ENCODE measurements at places on chromosomes 1 and 21.

DNA sequence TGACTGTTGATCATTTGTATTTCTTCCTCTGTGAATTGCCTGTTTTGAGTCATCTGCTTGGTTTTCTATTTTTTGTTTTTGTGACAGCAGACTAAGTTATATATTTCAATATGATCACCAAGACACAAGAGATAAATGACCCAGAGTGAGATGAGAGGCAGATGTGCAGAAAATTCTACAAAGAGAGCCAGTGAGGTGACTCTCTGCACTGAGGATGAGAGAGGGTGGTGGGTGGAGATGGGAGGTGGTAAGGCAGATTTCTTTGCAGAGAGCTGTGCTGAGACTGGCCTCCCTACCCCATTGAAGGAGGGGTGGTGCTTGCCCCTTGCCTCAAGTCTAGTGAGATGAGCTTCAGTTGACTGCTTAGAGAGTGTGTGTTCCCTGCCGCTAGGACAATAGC, 17.6 kb upstream of the FCAMR start:
- no peak for DNase-seq

- DNase-seq, result peak; percentile 6
Observed at GRCh38 chr21:39518055-39518846, 66.5 kb downstream of the SH3BGR start.

- peak; percentile 32 for DNase-seq
Observed at GRCh38 chr1:15833069-15833679, 14.3 kb upstream of the SPEN start.

- no peak for DNase-seq
Observed at GRCh38 chr1:235663628-235664027, 14.0 kb upstream of the GNG4 start.

GRCh38 chr1:1148569-1148968, 25.1 kb upstream of the TTLL10 start:
- DNase-seq, result no peak

GRCh38 chr1:38403667-38404066, 357.1 kb upstream of the POU3F1 start:
- no peak for DNase-seq

DNA sequence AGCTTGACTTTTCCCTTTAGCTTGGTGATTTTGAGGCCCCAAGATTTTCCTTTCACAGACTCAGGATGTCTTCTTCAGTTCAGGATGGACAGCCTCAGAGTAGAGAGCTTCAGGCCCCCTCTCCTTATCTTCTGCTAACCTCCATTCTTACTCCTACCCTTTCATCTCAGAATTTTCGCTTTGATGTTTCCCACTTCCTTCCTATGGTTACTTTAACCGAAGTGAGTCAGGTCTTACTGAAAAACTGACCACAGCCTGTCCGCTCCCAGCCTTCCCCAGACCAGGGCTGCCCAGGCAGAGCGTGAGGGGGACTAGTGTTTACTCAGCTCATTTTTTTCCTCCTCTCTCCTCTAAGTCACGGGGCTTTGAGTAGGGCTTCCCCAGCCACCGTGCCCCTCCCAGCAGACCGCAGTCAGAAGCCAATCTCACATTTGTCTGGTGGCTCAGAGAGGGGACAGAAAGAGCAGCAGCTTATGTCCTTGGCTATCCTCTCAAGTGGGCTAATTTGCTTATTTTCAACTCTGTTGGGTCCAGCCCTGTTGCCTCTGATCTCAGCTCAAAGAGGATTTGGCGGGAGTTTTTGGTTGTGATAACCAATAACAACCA, 4.2 kb upstream of the IL19 start:
- DNase-seq, result peak; percentile 53

DNA sequence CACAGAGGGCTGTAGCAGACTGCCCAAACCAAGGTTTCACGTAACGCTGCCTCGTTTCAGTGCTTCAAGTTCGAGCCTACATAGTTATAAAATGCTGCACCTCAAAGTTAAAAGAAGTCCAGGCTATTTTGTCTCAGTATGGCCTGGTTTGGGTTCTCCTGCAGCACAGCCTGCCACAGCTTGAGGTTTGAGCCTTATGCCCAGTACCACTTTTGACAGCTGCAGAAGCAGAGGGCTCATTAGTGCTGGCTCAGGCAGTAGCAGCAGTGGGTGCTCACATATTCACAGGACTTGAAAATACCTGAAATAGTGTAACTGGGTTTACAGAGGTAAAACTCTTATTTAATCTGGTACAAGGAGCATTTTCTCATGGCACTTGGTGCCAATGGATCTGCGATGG, 15.3 kb downstream of the SPATA46 start:
- no peak for DNase-seq

DNA sequence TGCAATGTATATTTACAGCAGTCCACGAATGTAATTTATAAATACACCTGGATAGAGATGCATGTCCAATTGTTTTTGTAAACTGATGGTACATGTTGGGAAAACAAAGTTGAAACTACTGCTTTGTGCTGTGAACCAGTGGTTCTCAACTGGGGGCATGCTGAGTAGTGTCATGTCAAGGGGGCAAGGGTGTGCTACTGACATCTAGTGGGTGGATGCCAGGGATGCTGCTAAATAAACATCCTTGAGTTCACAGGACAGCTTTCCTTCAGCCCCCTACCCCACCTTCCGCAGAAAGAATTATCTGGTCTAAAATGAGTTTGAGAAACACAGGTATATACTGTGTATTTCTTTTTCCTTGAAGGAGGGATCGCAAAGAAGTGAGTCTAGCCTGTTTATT, 95.9 kb downstream of the RASAL2 start:
- DNase-seq, result no peak

DNA sequence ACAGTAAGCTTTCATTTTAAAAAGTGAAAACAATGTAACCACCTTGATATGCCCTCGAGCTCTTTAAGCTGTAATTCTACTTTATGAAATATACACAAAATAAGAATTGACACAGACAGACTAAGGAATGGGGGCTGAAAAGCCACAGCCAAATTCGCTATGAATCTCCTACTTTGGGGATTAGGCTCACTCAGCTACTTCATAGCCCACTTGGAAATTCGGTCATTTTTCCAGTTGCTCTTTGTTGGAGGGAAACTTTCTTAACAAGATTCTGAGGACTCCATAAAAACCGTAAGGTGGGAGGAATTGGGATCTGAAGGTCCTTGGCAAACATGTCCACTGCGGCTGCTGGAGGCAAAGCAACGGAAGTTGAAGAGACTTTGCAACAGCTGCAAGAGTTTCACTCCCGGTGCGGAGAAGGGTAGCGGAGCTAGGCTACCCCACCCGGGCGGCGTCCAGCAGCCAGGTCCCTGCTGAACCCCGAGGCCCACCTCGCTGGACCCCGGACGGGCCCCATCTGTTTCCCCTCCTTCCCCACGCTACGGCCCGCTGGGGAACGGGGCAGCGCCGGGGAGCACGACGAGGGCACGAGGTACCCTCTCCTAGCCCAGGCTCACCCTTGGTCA, 634 bp downstream of the MYCBP start:
- DNase-seq, result no peak

DNA sequence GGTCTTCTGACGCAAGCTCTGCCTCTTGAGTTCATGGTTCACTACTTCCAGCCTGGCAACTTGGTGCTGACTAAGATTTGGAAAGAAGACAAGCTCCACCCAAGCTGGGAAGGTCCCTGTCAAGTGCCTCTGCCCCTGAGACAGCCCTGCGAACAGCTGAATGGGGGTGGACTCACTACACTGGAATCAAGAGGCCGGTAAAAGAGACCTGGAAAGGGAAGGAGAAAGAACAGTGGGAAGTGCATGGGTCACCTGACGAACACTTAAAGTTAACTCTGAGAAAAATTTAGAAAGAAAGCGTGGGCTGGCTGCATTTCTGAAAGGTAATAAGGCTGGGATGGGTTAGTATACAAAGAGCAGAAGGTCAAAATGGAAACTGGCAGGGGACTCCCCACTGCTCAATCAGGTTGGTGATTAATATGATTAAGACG, 26.1 kb upstream of the ZNF496 start:
- DNase-seq, result no peak

GRCh38 chr1:116257341-116257767, 115.7 kb upstream of the ATP1A1 start:
- DNase-seq, result no peak

GRCh38 chr1:238681021-238681420, 705.3 kb upstream of the CHRM3 start:
- no peak for DNase-seq

DNA sequence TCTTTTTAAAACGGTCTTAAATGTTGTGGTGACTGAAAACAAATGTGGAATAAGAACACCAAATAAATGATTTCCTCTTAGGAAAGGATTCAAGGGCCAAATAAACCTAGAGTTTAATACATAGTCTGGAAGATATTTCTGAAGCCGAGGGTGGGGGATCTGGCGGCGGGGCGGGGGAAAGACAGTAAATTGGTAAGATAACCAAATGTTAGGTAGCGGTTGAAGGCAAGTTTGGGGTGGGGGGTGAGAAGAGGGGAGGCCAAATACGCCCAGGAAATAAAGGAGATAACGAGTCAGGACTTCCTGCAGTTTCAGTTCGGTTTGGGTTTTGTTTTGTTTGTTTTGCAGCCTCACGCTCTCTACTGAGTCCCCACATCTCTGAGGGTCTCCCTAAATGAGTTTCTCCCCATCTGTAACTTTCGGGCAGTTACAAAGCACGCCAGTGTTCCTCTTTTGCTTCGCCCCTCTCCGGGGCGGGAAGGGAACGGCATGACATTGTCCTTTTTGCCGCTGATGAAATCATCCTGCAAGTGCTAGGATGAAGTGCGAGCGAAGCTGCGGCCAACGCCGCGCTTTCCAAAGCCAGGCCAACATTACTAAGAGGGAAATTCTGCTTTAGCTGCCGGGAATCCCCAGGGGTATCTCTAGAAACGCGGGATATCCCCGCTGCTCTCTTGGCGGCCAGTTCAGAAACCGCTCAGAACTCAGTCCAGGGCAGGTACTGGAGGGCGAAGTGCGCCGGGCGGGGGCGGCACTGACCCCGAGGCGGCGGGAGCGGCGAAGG, 844 bp downstream of the NIBAN1 start:
- DNase-seq, result peak; percentile 17

- DNase-seq, result no peak
Observed at GRCh38 chr1:48291421-48291820, 68.9 kb downstream of the SLC5A9 start.

DNA sequence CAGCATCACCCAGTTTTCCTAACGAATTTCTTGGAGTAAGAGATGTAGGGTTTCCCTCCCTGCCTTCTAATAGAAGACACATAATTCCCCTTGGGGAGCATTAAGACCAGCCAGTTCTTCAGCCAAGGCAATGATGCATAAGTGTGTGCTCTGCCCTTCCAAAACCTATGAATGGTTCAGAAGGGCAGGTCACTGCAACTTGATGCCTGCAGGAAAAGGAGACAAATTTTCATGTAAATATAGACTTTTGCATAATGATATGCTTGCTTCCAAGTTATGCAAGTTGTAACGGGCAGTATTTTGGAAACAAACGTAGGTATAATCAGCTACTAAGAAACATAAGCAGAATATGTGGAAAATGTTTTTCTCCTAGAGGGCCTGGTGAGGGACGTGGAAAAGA, 31.6 kb downstream of the PTGS2 start:
- no peak for DNase-seq

GRCh38 chr1:99964806-99965205, 5.0 kb upstream of the SLC35A3 start:
- DNase-seq, result no peak

- no peak for DNase-seq
Observed at GRCh38 chr1:209183195-209183594, 400.3 kb upstream of the CAMK1G start.

- no peak for DNase-seq
Observed at GRCh38 chr1:184462155-184462554, 75.3 kb downstream of the C1orf21 start.

DNA sequence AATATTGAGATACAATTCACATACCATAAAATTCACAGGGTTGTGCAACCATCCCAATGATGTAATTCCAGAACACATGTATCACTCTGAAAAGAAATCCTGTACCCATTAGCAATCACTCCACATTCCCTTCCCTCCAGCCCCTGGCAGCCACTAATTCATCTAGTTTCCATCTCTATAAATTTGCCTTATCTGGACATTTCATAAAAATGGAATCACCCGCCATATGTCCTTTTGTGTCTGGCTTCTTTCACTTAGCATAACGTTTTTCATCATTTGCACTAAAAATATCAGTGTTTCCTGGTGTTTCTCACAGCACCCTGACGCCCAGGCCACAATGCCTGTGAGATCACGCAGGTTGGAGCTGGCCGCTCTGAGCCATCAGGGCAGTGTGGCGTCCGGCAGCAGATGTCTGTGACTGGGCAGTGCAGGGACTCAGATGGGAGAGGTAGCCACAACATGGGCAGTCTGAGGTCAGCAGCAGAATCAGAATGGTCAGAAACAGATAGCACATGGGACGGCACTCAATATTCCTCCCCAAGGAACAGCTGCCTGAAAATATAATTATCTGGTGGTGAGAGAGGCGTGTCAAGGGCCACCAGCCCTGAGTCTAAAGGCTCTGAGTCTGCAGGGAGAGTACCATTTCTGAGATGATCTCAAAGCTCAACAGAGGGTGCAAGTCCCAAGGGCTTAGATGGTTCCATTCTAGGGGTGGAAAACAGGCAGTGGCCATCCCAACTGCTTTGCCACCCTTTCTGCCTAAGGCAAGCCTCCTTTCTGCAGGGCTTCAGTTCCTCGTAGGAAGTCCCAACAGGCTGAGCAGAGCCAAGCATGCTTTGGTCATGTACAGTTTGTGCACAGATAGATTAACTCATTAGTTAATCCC, 129.4 kb upstream of the EDN2 start:
- no peak for DNase-seq

GRCh38 chr1:21161842-21162241, 14.9 kb downstream of the EIF4G3 start:
- no peak for DNase-seq

GRCh38 chr1:198892065-198892464, 253.2 kb downstream of the PTPRC start:
- DNase-seq, result no peak

DNA sequence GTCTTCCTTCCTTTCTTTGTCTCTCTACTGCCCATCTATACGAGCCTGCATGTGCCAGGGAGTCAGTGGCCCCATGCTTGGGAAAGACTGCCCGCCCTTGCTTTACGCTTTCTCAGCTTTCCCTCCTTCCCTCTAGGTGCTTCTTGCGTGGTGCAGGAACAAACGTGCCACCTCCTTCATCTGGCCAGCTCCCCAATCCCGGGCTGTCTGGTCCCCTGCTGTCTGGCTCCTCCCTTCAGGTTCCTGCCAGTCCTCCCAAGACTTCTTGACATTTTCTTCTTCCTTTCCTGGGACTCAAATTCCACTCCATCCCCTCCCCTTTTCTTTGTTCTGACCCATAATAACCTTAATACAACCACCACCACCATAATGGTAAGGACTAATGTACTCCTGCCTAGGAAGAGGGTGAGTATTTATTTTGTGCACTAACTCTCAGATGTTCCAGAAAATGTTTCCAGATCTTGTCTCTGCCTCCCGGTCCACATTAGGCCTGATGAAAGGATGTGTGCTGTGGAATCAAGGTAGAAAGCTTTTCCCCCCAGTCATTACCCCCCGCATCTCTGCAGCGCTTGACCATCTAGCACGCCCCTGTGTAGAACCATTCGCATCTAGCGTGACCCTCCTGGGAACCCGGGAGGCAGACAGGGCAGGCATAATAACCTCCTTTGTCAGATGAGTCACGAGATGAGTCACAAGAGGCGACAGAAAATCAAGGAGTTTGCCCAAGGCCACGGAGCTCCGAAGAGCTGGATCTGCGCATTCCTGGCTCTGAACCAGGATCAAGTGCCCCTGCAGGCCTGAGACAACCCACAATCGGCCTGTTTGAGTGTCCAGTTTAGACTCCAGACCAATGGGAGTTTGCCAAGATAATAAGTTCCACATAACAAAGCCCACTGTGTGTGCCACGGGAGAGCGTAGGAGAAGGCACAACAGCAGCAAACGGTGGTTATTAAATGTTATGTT, 60.1 kb upstream of the NEK2 start:
- DNase-seq, result no peak

- DNase-seq, result no peak
Observed at GRCh38 chr1:51268634-51269033, 32.6 kb downstream of the RNF11 start.

GRCh38 chr1:58003059-58003458, 543.5 kb downstream of the OMA1 start:
- no peak for DNase-seq
